Uterus (tissue), 4 donors: ENCODE measurements at places on chromosomes 5 and 9.
A peak's percentile ranks its signal among the peaks of the same experiment; 100 is the strongest.

- DNase-seq, result no peak
Measured at GRCh38 chr5:68318955-68319705, 103.6 kb downstream of the PIK3R1 start.

DNA sequence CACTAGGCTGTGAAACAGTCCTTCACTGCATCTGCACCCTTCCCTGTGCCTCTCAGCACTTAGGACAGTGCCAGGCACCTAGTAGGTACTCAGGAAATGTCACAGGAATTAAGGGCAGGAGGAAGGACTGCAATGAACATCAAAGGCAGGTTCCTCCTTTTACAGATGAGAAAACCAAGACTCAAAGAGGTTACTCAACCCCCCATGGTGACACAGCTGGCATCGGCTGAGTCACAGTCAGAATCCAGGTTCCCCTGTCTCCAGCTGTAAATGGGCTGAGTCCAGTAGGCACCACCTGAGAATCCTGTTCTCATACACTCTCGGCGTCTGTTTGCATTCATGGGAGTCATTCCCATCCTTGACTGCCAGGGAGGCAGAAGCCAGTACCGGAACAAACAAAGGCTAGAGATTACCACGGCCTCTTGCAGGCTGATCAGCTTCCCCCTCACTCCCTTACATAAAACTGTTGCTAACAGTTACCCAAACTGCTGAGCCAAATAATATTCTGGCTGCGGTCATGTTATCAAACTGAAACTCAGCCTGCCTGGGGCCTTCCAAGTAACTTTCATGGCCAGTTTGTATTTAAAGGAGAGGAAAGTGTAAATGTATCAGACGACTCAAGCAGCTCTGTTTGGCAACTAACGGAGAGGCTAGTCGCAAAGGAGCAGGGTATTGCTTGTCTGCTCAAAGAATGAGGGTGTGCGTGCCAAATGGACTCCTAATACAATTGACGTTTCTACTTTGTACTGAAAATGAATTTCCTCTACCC lies 201.7 kb downstream of the PAPPA start:
- DNase-seq, result peak; percentile 43

DNA sequence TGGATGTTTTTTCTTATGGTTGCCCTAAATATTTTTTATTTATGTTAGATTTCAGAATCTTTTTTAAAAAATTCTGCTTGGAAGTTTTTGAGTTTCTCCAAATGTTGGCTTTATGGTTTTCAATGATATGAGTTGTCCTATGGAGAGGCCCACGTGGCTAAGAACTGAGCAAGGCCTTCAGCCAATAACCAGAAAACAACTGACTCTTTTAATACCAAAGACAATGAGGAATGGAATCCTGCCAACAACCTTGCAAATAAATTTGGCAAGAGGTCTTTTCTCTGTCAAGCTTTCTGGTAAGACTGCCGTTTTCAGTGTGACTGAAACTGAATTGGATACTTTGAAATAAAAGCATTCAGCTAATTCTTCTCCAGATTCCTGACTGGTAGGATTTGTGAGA lies 1740.1 kb upstream of the WWC1 start:
- DNase-seq, result no peak

GRCh38 chr5:80752427-80752826 lies 97.6 kb upstream of the DHFR start:
- no peak for DNase-seq

DNA sequence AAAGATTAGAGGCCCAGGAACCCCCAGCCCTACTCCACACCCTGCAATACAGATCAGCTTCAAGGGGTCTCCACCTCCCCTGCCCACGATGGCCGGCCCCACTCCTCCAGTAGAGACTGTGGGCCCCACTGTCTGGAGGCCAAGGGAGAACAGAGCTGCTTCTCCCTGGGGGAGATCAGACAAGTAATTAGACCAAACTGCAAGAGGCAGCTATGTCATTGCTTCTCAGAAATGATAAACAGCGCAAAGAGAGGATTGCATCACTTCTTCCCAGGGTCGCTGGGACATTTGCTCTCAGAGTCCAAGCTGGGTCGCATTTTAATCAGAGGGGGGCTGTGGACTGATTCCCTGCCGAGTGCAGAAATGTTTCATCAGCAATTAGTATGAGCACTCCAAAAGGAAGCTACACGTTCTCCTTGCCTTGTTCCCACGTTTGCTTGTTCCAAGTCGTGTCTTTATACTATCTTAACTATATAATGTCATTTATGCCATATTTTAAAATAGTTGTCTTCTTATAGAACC lies 59.9 kb downstream of the ROPN1L start:
- DNase-seq, result no peak
